ENCODE measurements at places on chromosomes 3 and 15. TPM values are rescaled to one million over a fixed set of nuclear protein-coding genes. Genes with fewer than 3 reads are reported as not detected.

ZNF717 gene
- total RNA-seq: 6.3 TPM

RHOV gene
- not detected for total RNA-seq

CLSTN2 gene
- total RNA-seq: 9.5 TPM

SNRPA1 gene
- total RNA-seq: 26.8 TPM

CCR3 gene
- not detected for total RNA-seq

CELSR3 gene
- total RNA-seq: 0.42 TPM

FANCD2OS gene
- total RNA-seq: not detected

ACAD11 gene
- total RNA-seq: 17.2 TPM

MAPKBP1 gene
- total RNA-seq: 54.6 TPM

HESX1 gene
- total RNA-seq: not detected

ZDHHC3 gene
- total RNA-seq: 80.9 TPM

CCR8 gene
- not detected for total RNA-seq

SMAD3 gene
- total RNA-seq: 26.1 TPM

PLSCR5 gene
- total RNA-seq: not detected

TF gene
- total RNA-seq: 0.23 TPM

CHL1 gene
- 46.5 TPM for total RNA-seq

DNASE1L3 gene
- total RNA-seq: 2.9 TPM
